ENCODE measurements at places on chromosomes 13 and 19.

DNA sequence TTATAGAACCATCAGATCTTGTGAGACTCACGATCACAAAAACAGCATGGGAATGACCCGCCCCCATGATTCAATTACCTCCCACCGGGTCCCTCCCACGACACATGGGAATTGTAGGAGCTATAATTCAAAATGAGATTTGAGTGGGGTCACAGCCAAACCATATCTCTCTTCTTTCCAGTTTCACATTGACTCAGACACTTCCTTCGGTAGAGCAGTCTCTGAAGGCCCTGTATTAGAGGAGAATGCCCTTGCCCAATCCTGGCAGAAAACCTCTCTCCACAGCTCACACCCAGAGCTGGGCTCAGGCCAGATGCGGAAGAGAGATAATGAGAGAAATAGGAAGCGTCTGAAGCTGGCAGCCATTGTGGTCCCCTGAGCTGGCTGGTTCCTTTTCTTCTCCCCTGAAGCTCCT lies 72.4 kb upstream of the CLDN10 start:
- no peak for DNase-seq

GRCh38 chr13:71605744-71606143 lies 261.3 kb downstream of the DACH1 start:
- no peak for DNase-seq

GRCh38 chr13:111629457-111629856 lies 309.0 kb downstream of the TEX29 start:
- peak; percentile 38 for DNase-seq

DNA sequence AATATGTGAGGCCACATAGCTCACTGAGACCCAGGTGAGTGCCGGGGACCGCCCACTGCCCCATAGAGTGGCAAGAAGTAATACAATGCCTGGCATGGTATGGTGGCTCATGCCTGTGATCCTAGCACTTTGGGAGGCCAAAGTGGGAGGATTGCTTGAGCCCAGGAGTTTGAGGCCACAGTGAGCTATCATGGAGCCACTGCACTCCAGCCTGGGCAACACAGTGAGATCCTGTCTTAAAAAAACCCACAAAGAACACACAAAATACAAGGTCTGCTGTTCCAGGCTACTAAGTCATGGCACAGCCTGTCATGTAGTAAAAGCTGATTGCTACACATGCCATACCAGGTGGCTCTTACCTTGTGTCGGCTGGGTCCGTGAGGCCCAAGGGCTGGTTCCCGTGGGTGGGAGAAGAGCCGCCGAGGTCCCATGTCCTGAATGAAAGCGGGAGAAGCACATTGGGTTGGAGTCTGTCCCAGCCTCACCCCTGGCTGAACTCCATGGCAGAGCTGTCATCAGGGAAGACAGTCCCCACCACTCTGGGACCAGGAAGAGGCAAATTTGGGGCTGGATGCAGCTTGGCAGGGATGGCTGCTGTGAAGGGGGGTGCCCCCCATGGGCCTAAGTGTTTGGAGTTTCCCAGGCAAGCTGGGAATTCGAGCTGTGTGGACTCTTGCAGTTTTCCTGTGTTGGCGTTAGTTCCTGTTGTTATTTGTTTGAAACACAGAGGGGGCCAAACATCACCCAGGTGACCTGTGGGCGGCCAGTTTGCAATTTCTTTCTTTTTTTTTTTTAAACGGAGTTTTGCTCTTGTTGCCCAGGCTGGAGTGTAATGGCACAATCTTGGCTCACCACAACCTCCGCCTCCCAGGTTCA lies 3.2 kb upstream of the FDX2 start:
- no peak for DNase-seq
